Kidney (tissue), 22 donors: ENCODE measurements at places on chromosomes 3 and 15. TPM values are rescaled to one million over a fixed set of nuclear protein-coding genes. Genes with fewer than 3 reads are reported as not detected.

- H3K27ac ChIP-seq: no peak overlapping the region
- no peaks in the 10 kb centered on the region for H3K27me3 ChIP-seq
- H3K4me1 ChIP-seq: peaks cover 3% of the 10 kb centered on the region
- no peak overlapping the region for H3K4me3 ChIP-seq
- H3K36me3 ChIP-seq: no peaks in the 10 kb centered on the region
These were observed 707.7 kb upstream of the NR2F2 start for GRCh38 chr15:95622843-95623242.

DNA sequence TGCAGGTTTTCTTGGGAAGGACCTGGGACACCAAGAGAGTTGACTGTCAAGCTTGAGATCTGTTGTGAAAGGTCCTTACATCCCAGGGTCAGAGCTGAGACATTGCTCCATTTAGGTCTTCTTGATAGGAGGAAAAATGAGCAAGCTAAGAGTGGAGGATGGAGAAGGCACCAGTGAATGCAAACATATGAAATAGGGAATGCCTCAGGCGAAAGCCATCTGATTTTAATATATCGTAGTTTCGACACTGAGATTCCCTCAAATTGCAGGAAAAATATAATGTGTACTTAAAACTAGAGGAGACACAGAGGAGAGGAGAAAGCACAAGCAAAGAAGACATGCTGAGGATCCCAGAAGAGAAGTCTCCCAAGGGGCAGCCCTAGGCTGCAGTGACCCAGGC lies 85.5 kb downstream of the TM4SF4 start:
- DNase-seq: no peak
- no peaks in the 10 kb centered on the region for H3K4me1 ChIP-seq
- H3K27ac ChIP-seq: no peak overlapping the region
- no peaks in the 10 kb centered on the region for H3K36me3 ChIP-seq
- no peaks in the 10 kb centered on the region for H3K27me3 ChIP-seq

- no peak overlapping the region for H3K4me3 ChIP-seq
- no peaks in the 10 kb centered on the region for H3K36me3 ChIP-seq
- DNase-seq: peak; percentile 69
- H3K4me1 ChIP-seq: no peaks in the 10 kb centered on the region
- H3K27me3 ChIP-seq: no peaks in the 10 kb centered on the region
These were observed 369.6 kb upstream of the ATP10A start for GRCh38 chr15:26232691-26233090.

GRCh38 chr3:188360364-188360881 lies 206.5 kb downstream of the LPP start:
- H3K27me3 ChIP-seq: no peaks in the 10 kb centered on the region
- no peaks in the 10 kb centered on the region for H3K36me3 ChIP-seq
- H3K4me1 ChIP-seq: no peaks in the 10 kb centered on the region
- DNase-seq: no peak
- no peak overlapping the region for H3K4me3 ChIP-seq

GRCh38 chr3:116097226-116097625 lies 348.1 kb downstream of the LSAMP start:
- DNase-seq: no peak
- no peaks in the 10 kb centered on the region for H3K36me3 ChIP-seq
- no peaks in the 10 kb centered on the region for H3K4me1 ChIP-seq
- H3K27ac ChIP-seq: no peak overlapping the region

DNA sequence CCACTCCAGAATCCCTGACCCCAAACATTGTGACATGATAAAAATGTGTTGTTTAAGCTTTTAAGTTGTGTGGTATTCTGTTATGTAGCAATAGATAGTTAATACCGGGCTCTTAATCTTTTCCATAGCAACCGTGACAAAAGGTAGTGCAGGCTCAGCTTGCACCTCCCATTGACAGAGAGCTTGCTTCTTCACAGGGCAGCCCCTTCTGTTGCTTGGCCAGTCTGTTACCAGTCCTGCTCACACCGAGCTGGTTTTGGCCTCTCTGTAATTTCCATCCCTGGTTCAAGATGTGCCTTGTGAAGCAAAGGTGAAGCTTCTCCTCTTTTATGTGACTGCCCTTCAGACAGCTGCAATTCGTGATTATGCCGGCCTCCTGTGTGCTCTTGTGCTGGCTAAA lies 86.9 kb downstream of the CRYGS start:
- H3K27me3 ChIP-seq: no peaks in the 10 kb centered on the region
- H3K27ac ChIP-seq: no peak overlapping the region
- DNase-seq: no peak
- H3K36me3 ChIP-seq: no peaks in the 10 kb centered on the region
- no peaks in the 10 kb centered on the region for H3K4me1 ChIP-seq
- H3K4me3 ChIP-seq: no peak overlapping the region

DNA sequence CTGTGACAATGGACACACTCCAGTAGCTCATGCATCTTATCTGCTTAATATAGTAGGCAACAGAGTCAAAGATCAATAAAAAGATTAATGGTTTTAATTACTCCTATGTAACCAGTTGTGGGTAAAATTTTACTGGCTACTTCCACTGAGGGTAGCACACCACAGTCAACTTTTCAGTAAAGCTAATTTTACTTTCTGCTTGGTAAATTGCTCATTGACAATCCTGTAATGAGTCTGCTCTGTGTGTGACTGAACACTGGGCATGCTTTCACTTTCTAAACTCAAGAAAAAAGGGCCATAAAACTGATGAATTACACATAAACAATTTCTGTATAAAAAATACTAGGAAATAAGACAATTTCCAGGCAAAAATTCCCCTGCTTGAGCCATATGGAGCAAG lies 838.3 kb downstream of the VGLL3 start:
- no peaks in the 10 kb centered on the region for H3K27me3 ChIP-seq
- H3K4me3 ChIP-seq: no peak overlapping the region

DNA sequence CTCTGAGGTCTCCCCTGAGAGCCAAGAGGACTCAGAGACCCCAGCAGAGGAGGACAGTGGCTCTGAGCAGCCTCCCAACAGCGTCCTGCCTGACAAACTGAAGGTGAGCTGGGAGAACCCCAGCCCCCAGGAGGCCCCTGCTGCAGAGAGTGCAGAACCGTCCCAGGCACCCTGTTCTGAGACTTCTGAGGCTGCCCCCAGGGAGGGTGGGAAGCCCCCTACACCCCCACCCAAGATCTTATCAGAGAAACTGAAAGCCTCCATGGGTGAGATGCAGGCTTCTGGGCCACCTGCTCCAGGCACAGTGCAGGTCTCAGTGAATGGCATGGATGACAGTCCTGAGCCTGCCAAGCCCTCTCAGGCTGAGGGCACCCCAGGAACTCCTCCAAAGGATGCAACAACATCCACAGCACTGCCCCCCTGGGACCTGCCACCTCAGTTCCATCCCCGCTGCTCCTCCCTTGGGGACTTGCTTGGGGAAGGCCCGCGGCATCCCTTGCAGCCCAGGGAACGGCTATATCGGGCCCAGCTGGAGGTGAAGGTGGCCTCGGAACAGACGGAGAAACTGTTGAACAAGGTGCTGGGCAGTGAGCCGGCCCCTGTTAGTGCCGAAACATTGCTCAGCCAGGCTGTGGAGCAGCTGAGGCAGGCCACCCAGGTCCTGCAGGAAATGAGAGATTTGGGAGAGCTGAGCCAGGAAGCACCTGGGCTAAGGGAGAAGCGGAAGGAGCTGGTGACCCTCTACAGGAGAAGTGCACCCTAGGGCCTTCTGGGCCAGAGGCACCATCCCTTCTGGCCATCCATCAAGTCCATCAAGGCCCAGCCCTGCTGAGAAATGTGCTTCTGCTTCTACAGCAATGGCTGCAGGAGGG lies 23.6 kb downstream of the PLEKHO2 start:
- no peak overlapping the region for H3K27ac ChIP-seq
- no peak for DNase-seq
- no peaks in the 10 kb centered on the region for H3K4me1 ChIP-seq
- no peak overlapping the region for H3K4me3 ChIP-seq

- no peaks in the 10 kb centered on the region for H3K27me3 ChIP-seq
- no peaks in the 10 kb centered on the region for H3K4me1 ChIP-seq
- H3K4me3 ChIP-seq: peak overlapping the region; percentile 92
- no peaks in the 10 kb centered on the region for H3K36me3 ChIP-seq
These were observed 632 bp upstream of the IDH3A start for GRCh38 chr15:78148392-78149067.

DNA sequence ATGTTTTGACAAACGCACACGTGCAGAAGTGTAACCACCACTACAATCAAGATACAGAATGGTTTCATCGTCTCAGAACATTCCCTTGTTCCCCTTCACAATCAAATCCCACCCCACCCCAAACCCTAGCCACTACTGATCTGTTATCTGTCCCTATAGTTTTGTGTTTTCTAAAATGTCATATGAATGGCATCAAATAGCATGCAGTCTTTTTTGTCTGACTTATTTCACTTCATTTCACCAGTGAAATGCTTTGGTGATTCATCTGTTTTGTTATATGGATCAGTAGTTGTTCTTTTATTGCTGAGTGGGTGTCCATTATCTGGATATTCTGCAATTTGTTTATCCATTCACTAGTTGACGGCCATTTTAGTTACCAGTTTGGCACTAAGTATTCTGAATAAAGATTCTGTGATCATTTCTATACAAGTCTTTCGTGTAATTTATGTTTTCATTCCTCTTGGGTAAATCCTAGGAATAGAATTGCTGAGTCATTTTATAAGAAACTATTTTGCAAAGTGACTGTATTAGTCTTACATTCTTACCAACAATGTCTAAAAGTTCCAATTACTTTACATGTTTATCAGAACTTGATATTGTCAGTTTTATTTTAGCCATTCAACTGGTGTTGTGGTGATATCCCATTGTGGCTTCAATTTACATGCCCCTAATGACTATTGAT lies 232.8 kb downstream of the CLSTN2 start:
- no peak for DNase-seq
- no peaks in the 10 kb centered on the region for H3K36me3 ChIP-seq
- H3K27ac ChIP-seq: no peak overlapping the region
- H3K4me3 ChIP-seq: no peak overlapping the region

DNA sequence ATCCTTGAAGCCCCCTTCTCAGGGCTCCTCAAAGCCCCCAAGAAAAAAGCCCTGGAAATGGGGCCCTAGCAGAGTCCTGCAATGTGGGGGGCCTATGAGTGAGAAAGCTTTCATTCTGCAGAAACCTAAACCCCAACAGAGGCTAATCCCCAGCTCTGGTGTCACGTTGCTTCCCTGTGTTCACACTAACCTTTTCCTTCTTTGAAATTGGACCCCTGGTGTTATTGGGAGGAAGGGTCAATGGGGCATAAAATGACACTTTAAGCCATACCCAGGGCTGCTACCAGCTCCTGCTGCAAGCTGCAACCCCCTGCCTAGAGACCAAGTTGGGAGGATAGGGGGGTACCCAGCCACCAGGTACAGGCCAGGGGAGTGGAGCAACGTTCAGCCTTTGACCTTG lies 2.1 kb downstream of the CYP1A2 start:
- H3K4me1 ChIP-seq: no peaks in the 10 kb centered on the region
- H3K27ac ChIP-seq: no peak overlapping the region
- DNase-seq: no peak
- H3K36me3 ChIP-seq: no peaks in the 10 kb centered on the region
- H3K4me3 ChIP-seq: no peak overlapping the region
- H3K27me3 ChIP-seq: no peaks in the 10 kb centered on the region

DNA sequence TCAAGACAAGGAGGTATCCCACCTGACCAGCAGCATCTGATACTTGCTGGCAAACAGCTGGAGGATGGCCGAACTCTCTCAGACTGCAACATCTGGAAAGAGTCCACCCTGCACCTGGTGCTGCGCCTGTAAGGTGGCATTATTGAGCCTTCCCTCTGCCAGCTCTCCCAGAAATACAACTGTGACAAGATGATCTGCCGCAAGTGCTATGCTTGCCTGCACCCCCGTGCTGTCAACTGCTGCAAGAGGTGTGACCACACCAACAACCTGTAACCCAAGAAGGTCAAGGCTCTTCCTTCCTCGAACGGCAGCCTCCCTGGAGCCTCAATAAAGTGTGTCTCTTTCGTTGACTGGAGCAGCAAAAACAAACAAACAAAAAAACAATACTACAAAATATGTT lies 2.2 kb upstream of the SLC4A7 start:
- DNase-seq: no peak
- no peak overlapping the region for H3K27ac ChIP-seq
- no peak overlapping the region for H3K4me3 ChIP-seq
- H3K36me3 ChIP-seq: no peaks in the 10 kb centered on the region

- H3K4me3 ChIP-seq: no peak overlapping the region
- no peak overlapping the region for H3K27ac ChIP-seq
- H3K4me1 ChIP-seq: no peaks in the 10 kb centered on the region
These were observed 71.7 kb downstream of the ANKRD28 start for GRCh38 chr3:15726043-15726442.

DNA sequence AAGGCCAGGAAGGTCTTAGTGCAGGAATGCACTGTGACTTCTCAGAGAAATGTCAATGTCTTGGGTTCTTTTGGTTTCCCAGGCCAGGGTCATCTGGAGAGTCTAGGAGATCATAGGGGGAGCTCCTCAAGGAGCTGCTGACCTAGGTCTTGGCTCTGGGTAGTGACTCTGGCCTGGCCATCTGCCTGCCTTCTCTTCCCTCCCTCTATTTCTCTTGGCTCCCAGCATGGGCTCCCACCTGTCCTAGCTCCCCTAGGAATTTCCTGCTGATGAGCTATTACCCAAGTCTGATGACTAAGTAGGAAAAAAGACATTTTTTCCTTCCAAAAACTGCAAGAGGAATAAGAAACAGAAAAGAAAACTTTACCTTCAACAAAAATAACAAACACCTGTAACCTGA lies 57.4 kb downstream of the BSN start:
- no peaks in the 10 kb centered on the region for H3K36me3 ChIP-seq
- no peaks in the 10 kb centered on the region for H3K27me3 ChIP-seq
- H3K4me3 ChIP-seq: no peak overlapping the region
- DNase-seq: no peak
- H3K27ac ChIP-seq: no peak overlapping the region
- no peaks in the 10 kb centered on the region for H3K4me1 ChIP-seq

GRCh38 chr3:194851254-194851653 lies 165.6 kb downstream of the FAM43A start:
- no peaks in the 10 kb centered on the region for H3K4me1 ChIP-seq
- H3K27ac ChIP-seq: no peak overlapping the region
- H3K4me3 ChIP-seq: no peak overlapping the region
- no peaks in the 10 kb centered on the region for H3K36me3 ChIP-seq

The ISY1 gene
- 27.1 TPM for total RNA-seq

The TATDN2 gene
- total RNA-seq: 31.8 TPM

The SCAANT1 gene
- not detected for total RNA-seq

The OGG1 gene
- 31.1 TPM for total RNA-seq

The ANKUB1 gene
- not detected for total RNA-seq

The C2CD4A gene
- total RNA-seq: 5.3 TPM
